ENCODE measurements at places on chromosomes 5 and 9.

- no peak for DNase-seq
These were observed 40.0 kb downstream of the GAS1 start for GRCh38 chr9:86907346-86907745.

DNA sequence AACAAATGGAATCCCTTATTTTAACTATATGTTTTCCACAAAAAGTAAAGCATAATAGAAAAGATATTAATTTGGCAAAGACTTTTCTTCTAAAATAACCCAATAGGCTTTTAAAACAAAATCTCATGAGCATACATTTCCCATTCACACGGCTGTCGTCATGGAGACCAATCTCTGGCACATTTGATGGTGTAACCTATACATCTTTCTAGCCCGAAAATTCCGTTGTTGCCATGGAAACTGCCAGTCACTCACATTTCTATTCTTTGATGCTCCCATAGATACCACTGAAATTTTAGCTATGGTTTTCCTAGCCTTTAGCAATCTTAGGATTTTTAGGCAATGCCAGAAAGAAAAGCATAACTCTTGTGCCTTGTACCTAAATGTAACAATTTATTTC, 262.9 kb upstream of the TRPM3 start:
- DNase-seq = no peak

GRCh38 chr9:111375817-111376564, 46.0 kb upstream of the OR2K2 start:
- DNase-seq = no peak

GRCh38 chr9:15274425-15274824, 32.6 kb downstream of the TTC39B start:
- DNase-seq = no peak

DNA sequence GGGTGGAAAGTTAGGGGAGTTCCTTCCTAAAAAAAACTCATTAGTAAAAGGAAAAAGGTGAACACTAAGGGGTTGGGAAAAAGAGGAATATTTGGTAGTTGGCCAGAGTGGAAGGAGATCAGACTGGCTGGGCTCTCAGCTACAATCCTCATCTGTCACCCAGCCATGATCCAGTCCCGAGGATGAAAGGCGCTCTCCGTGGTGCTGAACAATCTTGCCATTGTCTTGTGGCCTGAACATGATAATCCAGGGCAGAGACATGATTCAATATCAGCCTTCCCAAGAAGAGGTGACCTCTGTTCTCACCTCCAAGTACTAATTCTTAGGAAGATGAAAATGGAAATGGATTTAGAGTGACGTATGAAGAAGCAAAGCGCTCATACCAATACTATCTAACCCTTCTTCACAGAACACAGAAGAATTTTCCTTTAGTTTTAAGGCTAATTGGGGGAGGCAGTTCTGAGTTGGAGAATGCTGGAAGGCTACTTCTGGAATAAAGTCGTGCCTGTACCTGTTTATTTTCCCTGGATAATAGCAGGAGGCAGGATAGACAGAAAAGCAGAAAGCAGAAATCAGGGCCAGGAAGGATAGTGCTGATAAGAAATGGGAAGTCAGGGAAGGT, 36.6 kb upstream of the MYORG start:
- DNase-seq = peak; percentile 46

- DNase-seq = no peak
These were observed 540.5 kb downstream of the CTNND2 start for GRCh38 chr5:11363631-11364178.

Data from mucosa of descending colon (tissue), 3 donors.